ENCODE measurements at places on chromosomes 4 and X. TPM values are rescaled to one million over a fixed set of nuclear protein-coding genes. Genes with fewer than 3 reads are reported as not detected.

DNA sequence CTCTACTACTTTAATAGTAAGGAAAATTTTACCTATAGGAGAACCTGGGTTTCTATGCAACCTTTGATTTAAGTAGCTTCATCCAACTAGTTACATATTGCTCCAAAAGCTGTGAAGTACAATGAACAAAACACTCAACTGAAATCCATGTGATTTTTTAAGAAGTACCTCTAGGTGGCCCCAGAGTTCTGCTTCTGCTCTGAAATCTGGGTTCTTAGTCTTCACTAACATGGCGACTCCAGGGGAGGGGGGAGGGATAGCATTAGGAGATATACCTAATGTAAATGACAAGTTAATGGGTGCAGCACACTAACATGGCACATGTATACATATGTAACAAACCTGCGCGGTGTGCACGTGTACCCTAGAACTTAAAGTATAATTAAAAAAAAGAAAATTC lies 73.4 kb upstream of the MAGEB2 start:
- DNase-seq: no peak

GRCh38 chr4:158535130-158535614 lies 13.5 kb downstream of the RXFP1 start:
- no peak for DNase-seq

DNA sequence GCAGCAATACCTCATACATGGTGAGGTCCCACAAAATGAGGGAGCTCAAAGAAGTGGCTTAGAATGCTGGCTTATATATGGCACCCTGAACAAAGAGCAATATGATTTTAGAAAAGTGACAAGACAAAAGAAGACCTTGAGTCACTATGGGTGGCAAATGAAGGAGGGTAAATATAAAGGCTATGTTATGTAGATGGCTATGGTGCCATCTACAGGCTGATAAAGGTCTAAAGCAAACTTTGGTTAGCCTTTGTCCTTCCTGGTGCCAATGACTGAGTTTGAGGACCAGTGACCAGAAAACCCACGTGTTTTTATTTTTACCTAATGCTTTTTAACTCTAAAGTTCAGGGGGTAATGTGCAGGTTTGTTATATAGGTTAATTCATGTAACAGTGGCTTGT lies 151.8 kb downstream of the CCNG2 start:
- DNase-seq: no peak

GRCh38 chr4:139938414-139938813 lies 215.6 kb downstream of the MAML3 start:
- no peak for DNase-seq

The IQCM gene
- not detected for total RNA-seq

DNA sequence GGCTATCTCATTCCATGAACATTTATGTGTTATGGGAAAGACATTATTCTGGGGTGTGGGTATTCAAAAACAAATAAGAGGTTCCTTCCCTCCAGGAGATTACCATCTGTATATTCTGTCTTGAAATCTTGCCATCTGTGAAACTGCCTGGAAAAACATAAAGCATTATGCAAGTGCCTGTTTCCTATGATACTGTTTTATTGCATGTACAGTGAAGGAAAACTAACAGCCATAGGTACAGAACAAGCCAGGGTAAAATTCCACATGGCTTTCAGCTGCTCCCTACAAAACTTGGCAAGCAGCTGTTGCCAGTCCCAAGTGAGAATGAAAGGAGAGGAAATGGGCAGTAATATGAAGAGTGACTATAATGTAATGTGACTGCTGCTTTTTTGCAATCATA lies 136.0 kb downstream of the GUCY2F start:
- DNase-seq: no peak

GRCh38 chrX:10582215-10582733 lies 38.1 kb downstream of the MID1 start:
- no peak for DNase-seq

The CT55 gene
- not detected for total RNA-seq

GRCh38 chr4:34636623-34637022 lies 1607.7 kb downstream of the ARAP2 start:
- no peak for DNase-seq

- DNase-seq: no peak
Observed at GRCh38 chr4:159137176-159137575, 34.3 kb downstream of the RAPGEF2 start.

GRCh38 chrX:150212672-150213480 lies 150.2 kb upstream of the MAMLD1 start:
- no peak for DNase-seq

DNA sequence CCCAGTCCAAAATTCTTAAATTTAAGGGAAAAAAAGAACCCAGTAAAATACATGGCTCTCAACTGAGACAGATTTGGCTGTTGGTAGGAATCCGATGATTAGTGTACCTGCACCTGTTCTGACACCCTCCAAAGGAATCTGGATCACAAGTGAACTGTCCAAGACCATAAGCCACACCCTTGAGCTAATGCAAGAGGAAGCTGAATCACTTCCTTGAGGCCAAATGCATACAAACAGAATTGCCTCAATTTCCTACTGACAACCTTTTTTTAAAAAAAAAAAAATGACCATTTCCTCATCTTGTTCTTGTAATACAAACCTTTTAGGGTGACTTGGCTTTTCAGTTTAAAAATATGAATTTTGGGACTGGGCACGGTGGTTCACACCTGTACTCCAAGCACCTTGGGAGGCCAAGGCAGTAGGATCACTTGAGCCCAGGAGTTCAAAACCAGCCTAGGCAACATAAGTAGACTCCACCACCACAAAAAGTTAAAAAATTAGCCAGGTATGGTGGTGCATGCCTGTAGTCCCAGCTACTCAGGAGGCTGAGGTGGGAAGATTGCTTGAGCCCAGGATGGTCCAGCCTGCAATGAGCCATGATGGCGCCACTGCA lies 10.7 kb upstream of the FBXL5 start:
- no peak for DNase-seq

- no peak for DNase-seq
Observed at GRCh38 chr4:117626664-117627063, 407.6 kb upstream of the NDST3 start.

DNA sequence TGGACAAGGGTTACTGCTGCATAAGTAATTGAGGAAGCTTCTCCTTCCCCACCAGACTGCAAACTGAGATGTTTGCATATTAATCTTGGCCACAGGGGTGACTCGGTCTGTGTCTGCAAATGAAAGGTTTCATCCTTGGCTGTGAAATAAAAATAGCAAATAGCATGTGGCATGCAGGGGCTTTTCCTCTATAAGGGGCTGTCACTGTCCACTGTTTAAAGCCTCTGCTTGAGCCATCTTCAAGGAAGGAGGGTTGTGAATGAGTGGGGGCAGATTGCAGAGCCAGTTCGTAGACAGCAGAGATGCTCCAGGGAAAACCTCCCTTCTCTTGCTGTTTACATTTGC lies 33.3 kb downstream of the TMSB4X start:
- no peak for DNase-seq

GRCh38 chrX:147180886-147181285 lies 366.3 kb upstream of the CXorf51A start:
- no peak for DNase-seq

The PPM1K gene
- 17.7 TPM for total RNA-seq

The CFAP299 gene
- 2.3 TPM for total RNA-seq

The NUDT10 gene
- 7.8 TPM for total RNA-seq
